Eye (tissue), 1 donor: ENCODE measurements at places on chromosomes 2 and 18.

DNA sequence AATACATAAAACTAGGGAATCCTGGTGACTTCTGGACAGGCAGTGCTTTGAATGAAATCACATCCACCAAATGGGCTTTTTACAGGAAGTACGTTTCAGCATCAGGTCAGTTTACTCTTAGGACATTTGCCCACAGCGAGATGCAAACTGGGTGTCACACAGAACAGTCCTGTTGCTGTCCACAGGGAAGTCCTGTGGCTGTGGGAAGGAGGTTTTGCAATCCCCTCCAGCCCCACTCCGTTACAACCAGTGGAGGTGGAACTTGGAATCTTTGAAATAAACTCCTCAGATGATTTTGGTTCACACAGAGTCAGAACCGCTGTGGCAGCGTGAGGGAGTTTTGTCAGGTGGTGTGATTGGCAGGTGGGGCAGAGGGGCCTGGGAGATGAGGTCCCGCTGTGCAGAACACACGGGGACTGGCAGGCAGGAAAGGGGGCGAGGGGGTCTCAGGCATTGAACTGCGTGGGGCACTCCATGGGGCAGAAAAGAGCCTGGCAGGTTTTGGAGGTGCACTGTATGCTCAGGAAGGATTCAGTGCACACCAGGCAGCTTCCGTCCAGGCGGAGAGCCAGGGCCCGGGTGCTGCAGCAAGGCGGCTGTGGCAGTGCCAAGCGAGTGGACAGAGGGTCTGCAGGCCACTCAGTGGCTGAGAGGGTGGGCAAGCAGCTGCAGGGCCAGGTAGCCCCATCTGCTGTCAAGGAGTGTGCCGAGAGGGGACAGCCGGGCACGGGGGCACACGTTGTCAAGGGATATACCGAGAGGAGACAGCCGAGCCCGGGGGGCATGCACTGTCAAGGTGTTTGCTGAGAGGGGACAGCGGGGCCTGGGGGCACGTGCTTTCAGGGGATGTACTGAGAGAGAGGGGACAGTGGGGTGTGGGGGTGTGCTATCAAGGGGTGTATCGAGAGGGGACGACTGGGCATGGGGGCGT lies 148.7 kb downstream of the LDLRAD4 start:
- no peak for DNase-seq

- peak; percentile 71 for DNase-seq
Observed at GRCh38 chr2:41791523-41791922, 256.3 kb upstream of the PKDCC start.

DNA sequence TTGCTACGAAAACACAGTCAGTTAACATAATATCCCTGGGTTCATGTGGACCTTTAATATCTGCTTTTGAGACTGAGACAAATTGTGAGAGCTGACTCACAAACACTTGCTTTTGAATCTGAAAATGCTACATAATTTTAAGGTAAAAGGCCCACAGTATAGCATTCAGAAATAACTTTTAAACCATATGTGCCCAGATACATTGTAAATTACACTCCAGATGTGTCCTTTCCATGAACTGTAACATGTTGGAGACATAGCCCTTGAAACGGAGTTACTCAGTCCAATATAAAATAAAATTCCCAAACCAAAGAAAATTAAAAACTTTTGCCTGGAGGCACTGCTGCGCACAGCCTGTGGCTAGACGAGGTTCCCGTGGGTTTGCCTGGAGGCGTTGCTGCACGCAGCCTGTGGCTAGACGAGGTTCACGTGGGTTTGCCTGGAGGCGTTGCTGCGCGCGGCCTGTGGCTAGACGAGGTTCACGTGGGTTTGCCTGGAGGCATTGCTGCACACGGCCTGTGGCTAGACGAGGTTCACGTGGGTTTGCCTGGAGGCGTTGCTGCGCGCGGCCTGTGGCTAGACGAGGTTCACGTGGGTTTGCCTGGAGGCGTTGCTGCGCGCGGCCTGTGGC lies 131.9 kb upstream of the ALKAL2 start:
- DNase-seq, result no peak

DNA sequence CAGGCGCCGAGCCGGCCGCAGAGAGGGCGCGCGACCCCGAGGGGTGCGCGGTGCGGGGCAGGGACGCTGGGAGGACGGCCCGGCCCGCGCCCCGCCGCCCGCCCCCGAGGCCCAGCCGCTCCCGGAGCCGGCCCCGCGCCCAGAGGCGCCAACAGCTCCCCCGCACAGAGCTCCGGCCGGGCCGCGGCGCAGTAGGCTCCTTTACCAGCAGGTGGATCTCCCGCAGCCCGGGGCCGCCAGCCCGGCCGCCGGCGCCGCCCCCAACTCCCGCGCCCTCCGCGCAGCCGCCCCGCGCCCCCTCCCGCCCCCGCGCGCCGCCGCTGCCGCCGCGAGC lies 258 bp downstream of the MGAT4A start:
- DNase-seq, result peak; percentile 67

DNA sequence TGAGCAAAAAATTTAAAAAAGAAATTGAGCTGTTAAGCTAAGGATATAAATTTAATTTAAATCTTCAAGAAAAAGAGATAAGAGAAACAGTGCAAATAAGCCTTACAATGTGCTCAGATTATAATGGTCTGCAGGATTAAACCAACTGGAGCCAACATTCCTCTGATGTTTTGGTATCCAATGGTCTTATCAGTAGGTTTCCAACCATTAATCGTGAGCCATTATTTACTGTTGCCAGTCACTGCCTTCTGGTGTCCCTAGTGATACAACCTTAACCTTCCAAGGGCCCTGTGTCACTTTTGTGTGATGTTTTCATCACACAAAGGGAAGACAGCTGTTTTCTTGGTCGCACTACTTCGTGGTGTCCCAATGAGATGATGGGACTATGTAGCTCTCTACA lies 134.5 kb upstream of the CTAGE1 start:
- no peak for DNase-seq

DNA sequence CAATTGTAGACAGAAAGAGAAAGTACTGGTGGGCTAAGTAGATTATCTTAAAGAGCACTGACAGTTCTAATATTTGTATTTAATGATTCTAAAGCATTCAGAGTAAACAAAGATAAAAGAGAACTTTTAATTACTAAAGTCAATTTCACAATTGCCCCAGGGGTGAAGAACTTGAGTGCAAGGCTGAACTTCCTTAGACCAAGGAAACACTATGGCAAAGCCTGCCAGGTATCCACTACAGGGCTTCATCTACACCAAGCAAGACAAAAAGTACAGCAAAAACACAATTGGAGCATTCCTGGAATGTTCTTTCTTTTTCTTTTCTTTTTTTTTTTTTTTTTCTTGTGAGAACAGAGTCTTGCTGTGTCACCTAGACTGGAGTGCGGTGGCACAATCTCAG lies 46.9 kb upstream of the NDUFV2 start:
- no peak for DNase-seq

- no peak for DNase-seq
Observed at GRCh38 chr2:11187083-11187619, 31.9 kb downstream of the SLC66A3 start.

DNA sequence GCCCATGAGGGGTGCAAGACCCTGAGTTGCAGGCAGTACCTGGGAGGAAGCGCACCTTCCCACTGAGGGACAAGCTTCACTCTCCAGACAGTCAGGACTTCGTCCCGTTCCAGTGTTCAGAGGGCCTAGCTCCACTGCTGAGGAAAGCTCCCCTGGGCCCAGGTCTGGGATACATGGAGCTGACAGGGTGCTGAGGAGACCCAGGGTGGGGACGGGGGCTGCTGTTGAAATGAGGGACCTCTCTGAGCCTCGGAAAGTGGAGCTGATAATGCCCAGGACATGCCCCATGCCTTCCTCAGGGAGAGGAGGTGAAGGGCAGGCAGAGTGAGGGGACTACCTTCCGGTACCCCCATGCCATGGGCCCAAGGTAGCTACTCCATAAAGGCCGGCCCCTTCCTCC lies 169.2 kb upstream of the MYCN start:
- DNase-seq, result no peak

DNA sequence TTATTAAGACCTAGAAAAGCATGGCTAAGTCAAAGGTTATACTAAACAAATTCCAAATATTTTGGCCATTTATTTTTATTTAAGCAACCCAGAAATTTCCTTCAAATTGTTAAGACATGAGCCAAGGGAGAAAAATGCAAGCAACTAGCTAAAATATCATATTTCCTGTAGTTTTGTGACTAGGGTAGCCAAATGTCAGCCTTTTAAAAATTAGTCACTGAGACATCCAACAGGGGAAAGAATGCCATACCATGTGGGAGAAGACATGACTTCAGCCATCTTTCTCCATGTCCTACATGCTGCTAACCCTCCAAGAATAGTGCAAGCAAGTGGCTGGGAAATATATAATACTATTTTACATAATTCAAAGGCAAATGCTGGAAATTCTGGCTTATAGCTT lies 197.9 kb downstream of the DSEL start:
- DNase-seq, result no peak

DNA sequence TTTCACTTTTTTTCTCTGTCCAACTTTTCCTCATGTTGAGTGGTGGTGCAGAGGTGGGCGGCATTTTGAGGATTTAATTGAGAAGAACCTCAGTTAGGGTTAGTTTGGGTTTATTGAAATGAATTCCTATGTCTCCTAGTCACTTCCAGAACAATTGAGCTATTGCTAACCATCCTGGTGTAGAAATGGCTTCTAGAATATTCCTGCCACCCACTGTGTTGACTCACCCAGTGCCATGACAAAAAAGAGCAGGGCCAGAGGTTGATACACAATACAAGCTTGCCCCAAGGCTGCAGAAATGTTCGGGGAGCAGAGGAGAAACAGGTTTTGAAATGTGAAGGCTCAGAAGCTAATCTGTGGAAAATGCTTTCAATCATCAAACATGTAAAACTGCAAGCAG lies 167.1 kb upstream of the TRIB2 start:
- DNase-seq, result no peak

- DNase-seq, result peak; percentile 73
Observed at GRCh38 chr2:162890690-162891311, 52.2 kb upstream of the KCNH7 start.

GRCh38 chr2:96403481-96403880 lies 67.9 kb downstream of the NCAPH start:
- no peak for DNase-seq

DNA sequence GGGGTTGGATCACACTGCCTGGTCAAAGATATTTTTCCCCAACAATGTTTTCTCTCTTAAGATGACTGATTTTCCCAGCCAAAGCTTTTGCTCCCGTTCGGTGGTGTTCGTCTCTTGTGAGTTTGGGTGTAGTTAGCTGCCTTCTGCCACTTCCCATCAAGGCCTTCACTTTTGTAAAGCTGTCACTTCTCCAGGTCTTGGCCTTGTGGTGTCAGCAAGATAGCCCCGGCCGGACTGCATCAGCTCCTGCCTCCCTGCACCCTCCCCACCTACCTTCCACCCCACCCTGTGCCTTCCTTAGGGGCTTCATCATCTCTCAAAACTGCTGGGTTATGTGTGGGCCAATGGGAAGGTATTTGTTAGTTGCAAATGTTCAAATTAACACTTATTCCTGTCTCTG lies 228.9 kb downstream of the BCL11A start:
- no peak for DNase-seq

- DNase-seq, result peak; percentile 92
Observed at GRCh38 chr2:8836971-8837794, at the start of gene KIDINS220. Gene KIDINS220 (minus strand): TSS chr2:8837613. CDS start chr2:8827093, 10,520 bp downstream.

- no peak for DNase-seq
Observed at GRCh38 chr18:76847916-76848315, 25.6 kb downstream of the ZNF236 start.

DNA sequence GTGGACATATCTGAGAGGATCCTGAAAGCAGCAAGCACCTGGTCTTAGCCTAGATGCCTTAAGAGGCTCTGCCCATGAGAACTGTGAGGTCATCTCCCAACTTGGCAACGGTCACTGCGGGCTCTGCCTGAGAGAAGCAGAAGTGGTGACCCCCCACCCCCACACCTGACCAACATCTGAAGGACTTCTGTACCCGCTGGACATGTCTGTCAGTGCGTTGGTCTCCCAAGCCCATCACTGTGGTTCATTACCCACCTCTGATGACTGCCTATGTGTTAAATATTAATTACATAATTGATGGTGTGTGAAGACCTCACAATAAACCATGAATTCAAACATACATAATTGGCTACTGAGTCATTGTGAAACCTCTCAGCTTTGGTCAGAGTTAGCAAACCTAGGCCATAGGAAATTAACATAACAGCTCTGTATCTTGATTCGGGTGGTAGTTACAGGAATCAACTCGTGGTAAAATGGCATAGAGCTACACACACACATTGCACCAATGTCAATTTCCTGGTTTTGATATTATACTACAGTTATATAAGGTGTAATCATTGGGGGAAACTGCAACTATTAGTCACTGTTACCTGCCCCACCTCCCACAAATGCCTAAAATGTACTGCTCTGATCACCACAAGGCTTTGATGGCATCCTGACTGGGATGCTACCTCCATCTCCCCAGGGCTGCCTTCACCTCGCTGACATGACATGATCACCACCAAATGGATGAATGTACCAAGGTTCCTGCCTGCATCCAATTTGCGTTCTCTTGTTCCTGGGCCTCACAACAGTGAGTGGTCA lies 4.3 kb upstream of the GALNT1 start:
- DNase-seq, result no peak

DNA sequence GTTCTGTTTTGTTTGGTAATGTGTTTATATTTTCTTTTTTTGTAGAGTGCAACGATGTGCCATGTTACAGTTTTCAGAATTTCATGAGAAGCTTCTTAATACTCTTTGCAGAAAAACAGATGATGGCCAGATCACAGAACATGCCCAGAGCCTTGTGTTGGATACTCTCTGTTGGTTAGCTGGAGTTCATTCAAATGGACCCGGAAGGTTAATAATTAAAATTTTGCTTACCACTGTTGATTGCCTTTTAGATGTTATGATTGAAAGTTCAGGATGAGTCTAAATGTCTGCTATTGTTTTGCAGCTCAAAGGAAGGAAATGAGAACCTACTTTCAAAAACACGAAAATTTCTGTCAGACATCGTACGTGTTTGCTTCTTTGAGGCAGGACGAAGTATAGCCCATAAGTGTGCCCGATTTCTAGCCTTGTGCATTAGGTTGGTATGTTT lies 85.2 kb downstream of the BIRC6 start:
- DNase-seq, result no peak

GRCh38 chr2:19609266-19609665 lies 250.8 kb upstream of the OSR1 start:
- no peak for DNase-seq

GRCh38 chr2:241577413-241578122 lies 19.0 kb downstream of the BOK start:
- DNase-seq, result peak; percentile 48

DNA sequence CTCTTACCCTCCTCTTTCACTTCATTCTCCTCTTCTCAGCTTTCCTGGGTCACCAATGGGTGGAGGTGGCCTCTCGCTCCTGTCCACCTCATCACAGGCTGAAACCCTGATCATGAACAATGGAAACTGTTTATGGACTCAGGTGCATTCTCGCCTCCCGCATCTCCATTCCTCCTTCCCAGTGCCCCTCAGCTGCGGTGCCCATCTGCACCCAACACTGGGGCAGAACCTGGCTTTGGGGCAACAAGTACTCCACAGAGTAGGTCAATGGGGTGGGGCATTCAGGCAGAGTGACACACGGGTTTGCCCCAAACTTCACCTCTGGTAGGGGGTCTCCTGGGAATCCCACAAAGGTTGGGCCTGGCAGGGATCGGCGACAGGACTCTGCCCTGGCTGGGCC lies 199.5 kb downstream of the RTP5 start:
- no peak for DNase-seq
